Activated naive CD8-positive, alpha-beta T cell treated with anti-CD3 and anti-CD28 coated beads, Interleukin-2, amount 50 U/mL, for 24 hours (primary cell): ENCODE measurements at places on chromosomes 2 and 18.

DNA sequence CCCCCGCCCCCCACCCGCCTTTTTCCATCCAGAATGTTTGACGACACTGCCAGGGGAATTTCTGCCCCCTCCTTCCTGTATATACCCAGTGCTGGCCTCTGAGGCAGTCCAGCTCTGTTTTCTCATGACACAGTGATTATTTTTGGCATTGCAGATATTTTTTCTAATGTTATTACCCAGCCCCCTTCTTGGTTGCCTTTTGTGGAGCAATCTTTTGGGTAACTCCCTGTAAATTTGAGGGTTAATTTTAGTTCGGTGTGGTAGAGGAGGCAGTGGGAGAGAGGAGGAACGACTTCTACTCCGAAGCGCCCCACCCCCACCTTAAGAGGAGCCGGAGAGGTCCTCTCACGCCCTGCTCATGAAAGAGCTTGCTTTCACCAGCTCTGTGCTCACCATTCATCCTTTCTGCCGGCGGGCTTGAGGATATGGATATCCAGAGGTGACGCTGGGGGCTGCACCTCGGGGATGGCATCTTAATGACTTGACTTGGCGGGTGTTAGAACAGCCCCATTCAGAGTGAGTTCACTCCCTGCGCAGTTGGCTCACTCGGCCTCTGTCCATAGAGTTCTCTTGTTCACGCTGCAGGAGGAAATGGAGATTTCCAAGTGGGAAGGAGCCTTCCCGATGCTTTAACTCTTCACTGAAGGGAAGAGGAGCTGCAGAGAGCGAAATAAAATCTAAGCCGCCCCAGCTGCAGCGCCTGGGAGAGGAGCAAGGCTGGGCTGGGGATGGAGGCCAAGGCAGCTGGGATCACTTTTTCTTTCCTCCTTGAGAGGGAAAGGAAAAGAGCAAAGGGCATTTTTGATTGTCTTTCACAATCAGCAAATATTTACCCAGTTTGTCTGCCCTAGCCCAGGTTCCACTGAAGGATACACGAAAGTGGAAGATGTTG lies 38.4 kb downstream of the EPAS1 start:
- DNase-seq = no peak

DNA sequence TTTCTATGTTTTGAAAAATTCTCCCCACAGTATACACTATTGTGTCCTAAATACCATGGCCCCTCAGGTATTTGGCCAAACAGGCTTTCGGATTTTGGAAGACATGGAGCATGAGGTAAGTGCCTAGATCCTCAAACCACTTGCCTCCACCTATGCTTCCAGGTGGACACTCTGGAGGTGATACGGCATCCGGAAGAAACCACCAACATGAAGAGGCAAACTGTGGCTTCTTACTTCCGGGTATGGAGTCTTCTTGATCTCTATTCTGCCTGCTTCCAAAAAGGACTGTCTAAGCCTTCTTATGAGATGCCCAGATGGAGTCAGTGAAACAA lies 252.0 kb upstream of the SP5 start:
- no peak for DNase-seq

GRCh38 chr2:195620501-195620900 lies 36.5 kb upstream of the SLC39A10 start:
- DNase-seq = no peak

DNA sequence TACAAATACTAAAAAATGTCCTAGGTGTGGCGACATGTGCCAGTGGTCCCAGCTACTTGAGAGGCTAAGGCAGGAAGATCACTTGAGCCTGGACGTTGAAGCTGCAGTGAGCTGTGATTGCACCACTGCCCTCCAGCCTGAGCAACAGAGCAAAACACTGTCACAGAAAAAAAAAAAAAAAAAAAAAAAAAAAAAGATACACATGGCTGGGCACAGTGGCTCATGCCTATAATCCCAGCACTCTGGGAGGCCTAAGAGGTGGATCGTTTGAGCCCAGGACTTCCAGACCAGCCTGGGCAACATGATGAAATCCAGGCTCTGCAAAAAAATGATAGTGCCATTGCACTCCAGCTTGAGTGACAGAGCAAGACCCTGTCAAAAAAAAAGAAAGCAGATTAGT lies 13.7 kb downstream of the KANSL1L start:
- DNase-seq = no peak

DNA sequence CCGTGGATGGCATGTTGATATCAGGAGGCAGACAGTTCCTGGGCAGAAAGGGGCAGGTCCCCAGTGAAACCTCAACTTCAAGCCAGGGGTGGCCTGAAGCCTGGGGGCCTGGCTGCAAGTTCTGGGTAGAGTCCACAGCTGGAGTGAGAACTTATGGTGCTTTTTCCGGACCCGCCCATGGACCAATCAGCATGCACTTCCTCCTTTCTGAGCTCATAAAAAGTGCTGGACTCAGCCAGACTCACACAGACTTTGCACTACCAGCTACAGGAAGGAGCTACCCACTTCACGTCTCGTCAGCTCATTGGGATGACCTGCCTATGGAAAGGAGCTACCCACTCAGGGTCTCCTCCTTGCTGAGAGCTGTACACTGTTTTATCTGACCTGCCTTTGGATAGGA lies 183.1 kb upstream of the MC4R start:
- no peak for DNase-seq

DNA sequence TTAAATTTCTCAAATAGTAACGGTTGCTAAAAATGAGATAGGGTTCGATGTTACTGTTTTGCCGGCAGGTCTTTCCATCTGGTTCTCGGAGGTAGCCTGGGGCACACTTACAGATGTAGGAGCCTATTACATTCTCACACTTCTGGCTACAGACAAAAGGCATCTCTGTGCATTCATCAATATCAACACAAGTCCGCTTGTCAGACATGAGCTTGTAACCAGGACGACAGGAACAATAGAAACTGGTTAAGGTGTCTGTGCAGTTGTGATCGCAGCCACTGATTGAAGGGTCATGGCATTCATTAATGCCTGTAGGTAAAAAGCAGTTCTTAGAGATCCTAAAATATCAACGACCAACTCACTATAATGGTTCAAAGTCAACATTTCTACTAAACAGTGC lies 116.3 kb downstream of the DHRS9 start:
- no peak for DNase-seq

DNA sequence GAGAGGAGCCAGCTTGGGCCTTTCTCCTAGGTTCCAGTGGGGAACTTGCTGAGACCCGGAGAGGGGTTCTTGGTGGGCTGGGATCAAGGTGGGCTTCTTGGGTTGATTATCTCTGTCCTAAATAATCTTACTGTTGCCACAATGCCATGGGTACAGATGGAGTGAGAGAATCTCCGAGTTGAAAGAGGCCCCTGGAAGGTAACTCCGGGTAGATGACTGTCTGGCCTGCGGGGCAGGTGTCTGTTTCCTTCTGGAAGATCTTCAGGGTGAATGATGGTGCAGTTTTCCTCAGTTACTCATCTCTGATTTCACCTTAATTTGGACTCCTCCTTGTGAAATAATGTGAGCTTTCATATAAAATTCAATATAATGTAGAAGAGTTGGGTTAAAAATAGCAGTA lies 159.4 kb downstream of the ACTR3 start:
- no peak for DNase-seq
